ENCODE measurements at places on chromosomes 12 and 14.

GRCh38 chr12:113804961-113805600 lies 161.0 kb downstream of the RBM19 start:
- no peak for DNase-seq

DNA sequence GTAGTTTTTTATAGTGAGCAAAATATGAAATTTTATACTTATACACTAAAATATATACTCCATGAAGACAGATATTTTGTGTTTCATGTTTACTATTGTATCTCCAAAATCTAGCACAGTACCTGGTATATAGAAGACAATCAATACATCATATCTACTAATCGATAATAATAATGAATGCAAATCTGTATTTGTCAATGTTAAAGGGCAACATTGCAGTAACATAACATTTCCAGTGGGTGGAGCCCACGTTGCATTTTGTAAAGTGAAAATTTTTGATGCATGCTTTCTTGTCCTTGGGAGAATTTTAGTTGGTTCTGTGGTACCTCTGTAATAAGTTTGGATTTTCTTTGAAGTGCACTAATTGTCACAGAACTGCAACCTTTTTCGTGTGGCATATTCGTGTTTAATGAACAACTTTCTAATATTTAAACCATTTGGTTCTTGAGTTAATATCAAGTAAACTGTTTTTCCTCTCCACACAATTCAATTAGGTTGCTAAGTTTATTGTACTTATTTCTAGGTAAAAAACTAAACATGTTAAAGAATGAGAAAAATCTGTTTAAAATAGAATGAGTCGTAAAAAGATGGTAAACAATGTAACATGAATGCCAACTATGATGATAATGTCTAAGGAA lies 47.4 kb downstream of the AVPR1A start:
- no peak for DNase-seq

GRCh38 chr12:65574867-65575266 lies 249.4 kb upstream of the HMGA2 start:
- DNase-seq: no peak

GRCh38 chr12:11706509-11707379 lies 57.3 kb downstream of the ETV6 start:
- no peak for DNase-seq

DNA sequence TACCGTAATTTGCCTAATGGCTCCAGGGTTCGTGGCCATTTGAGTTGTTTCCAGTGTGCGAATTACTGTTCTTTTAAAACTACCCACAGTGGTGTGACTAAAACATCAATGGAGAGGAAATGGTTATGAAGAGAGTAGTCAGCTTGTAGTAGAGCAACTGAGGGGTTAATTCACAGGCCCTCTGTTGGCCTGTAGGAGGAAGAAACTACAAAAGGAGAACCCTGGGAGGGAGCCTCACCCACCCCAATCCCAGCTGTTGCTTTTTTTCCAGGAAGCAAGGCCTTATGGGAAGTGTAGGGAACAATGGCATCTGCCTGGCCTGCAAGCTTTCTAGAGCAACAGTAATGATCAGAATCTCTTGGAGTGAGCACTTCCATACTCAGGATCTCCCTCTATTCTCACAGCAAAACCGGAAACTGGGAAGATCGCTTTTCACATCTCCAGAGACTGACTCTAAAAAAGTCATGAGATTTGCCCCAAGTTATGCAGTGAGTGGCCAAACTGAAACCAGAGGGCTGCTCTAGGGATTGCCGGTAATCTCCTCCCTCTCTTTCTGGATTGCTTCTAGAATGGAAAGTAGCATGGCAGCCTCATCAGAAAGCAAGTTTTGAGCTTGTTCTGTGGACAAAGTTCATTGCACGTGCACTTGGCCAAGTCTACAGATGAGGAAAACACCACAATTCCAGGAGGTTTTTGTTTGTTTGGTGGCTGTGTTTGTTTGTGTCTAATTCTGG lies 125.3 kb upstream of the PWP1 start:
- no peak for DNase-seq

- no peak for DNase-seq
These were observed 147.0 kb upstream of the OR4E1 start for GRCh38 chr14:21820631-21821030.

- no peak for DNase-seq
These were observed 86.7 kb downstream of the PTGER2 start for GRCh38 chr14:52400846-52401245.

DNA sequence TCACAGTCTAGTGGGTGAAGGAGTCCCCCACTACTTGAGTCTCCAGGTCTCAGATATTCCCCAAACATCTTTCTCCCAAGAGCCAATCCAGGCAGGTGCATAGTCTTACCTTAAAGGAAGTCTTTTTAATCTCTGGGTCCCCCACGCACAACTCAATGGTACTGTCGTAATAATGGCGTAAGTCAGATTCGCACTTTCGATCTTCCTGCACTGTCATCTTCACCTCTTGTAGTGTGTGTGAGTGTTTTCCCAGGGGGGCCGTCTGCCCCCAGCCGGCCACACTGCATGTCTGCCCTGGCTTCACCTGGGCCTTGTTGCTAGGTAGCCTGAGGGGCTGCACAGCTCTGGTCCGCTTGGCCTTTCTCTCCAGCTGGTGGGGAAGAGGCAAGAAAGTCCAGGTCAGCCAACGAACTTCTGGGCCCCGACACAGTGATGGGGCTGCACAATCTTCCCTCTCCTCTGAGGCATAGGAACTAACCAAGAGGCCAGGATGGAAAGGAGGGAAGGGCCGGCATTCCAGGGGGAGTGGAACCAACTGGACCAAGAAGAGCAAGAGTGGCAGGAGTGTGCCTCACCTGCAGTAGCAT lies 2.1 kb downstream of the GZMB start:
- DNase-seq: no peak

GRCh38 chr12:64028541-64028940 lies 184.0 kb downstream of the SRGAP1 start:
- no peak for DNase-seq

- no peak for DNase-seq
These were observed 873 bp downstream of the PLXNC1 start for GRCh38 chr12:94149119-94149780.

DNA sequence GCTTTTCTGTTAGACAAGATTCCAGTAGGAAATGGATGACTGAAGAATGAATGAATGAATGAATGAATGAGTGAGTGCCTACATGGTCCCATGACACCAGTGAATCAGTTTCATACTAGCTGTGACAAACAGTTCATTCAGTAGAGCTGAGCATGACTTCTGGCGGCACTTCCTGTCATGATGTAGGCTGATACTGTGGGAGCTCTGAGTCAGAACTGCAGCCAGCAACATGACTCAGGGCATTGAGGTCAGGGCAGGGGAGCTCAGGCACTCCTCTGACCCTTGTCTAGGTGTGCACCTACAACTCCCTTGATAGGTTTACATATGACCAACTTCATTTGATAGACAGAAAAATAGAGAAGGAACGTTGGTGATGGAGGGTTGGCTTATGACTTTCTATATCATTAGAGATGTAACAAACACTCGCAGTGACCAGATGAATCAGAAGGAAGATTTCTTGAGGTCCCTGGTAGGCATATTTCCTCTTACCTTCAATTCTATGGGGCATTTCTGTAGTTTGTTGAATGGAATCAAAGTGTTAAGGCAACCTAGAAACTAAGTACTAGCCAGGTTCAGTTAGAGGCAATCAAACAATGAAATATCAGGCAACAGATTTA lies 139.3 kb upstream of the ARHGAP5 start:
- peak; percentile 13 for DNase-seq

DNA sequence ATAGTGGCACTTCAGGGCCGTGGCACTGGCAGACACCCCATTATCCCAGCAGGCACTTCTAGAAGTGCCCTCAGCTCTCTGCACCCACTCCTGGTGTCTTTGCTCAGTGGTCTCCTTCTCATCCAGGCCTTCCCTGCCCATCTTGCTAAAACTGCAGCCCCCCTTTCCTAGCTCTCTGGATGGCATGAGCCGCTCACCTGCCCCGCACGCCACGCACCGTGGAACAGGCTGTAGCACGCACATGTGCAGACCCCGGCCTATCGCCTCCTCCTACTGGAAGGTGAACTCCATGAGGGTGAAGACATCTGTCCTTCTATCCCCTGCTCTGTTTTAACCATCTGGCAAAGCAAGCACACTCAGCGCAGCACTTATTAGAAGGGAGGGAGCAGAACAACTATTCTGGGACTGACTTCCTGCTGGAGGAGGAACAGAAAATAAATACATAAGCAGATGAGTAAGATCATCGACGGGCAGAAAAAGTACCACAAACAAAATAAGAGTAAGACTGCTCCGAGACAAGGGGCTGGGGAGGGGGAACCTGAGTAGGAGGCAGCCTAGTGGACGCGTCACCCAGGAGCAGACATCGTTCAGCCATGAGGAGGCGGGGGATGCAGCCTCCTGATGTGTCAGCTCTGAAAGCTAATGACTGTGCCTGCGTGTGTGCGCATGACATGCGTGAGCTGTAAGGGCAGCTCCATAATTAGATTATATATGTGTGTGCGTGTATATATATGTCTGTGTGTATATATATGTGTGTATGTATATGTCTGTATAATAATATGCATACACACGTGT lies 7.8 kb upstream of the FZD10 start:
- DNase-seq: no peak

DNA sequence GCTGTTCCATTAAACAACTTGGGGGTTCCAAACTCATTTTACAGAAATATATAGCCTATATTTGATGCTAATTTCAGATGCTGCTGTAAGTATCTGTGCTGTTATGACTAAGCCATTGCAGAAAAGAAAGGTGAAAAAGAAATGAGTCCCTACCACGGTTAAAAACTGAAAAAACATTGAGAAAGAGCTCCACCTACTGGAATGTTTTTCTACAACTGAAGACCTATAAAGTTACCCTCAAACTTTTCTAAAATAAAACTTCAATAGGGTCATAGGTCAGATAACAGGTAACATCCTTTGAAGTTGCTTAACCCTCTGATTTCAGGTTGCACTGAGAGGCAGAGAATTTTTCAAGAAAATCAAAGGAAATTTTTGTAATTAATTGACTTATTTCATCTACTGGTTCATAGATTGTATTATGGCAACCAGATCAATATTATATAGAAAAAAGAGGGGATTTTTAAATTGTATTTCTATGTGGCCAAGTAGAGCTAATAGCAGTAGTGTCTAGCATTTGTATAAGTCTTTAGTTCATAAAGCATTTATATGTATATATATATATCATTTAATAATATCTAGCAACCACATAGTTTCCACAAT lies 279.9 kb downstream of the RPS29 start:
- no peak for DNase-seq

GRCh38 chr12:45655743-45656142 lies 73.8 kb upstream of the ARID2 start:
- DNase-seq: no peak

DNA sequence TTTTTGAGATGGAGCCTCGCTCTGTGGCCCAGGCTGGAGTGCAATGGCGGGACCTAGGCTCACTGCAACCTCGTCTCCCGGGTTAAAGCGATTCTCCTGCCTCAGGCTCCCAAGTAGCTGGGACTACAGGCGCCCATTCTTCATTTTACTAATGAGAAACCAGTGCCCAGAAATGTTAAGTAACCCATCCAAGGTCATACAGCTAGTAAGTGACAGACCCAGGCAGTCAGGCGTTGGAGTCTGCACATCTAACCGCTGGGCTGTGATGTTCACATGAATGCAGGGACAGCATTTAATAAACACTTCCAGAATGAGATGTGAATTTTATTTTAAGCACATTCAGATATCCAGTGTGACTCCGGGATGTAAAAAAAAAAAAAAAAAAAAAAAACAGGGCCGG lies 1.3 kb upstream of the TRIP11 start:
- no peak for DNase-seq

DNA sequence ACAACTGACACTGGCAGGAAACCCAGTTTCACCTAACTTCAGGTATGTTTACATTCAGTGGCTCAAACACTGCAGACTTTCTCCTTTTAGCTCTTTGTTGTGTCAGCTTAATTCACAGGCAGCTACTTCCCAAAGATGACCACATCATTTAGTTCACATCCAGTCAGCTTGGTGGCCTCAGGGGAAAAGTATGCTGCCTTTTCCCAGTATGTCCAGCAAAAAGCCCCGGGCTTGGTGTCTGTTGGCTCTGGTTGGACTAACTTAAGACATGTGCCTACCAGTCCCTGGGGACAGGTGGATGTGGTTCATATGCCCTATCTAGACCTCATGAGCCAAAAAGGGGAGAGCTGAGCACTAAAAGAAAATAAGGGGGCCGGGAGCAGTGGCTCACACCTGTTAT lies 56.4 kb downstream of the GOLGA5 start:
- no peak for DNase-seq

DNA sequence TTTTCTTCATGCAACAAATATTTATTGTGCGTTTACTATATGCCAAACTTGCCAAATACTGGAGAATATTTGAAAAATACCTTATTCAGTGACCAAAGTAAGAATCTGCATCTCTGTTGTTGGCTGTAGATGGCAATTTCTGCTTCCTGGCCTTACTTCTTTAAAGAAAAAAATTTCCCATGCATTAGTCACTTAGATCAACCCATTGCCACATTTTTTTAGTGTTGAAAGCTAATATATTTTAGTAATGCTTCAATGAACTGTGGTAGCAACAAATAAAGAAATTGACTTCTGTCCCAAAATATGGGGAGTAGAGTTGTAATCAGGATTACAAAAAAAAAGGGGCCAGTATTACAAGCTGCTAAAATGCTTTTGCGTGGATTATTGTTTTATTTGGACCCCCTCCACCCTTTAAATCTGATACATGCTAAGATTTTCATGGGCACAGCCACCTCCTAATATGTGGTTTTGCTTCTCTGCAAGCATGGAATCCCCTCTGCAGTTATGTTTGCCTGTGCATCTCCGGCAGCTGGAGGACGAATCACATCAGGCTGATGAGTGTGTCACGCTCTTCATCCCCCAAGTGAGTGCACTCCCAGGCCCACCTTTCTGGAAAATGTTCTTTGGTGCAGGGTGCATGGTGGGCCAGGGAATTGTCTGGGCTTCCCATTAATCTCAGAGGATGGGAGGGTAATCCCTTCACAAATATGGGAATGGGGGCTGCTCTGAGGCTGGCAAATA lies 38.1 kb upstream of the PTCSC3 start:
- DNase-seq: no peak

GRCh38 chr12:79657136-79657535 lies 33.6 kb downstream of the PAWR start:
- DNase-seq: no peak

- DNase-seq: no peak
These were observed 32.2 kb downstream of the CYP46A1 start for GRCh38 chr14:99716091-99716849.

DNA sequence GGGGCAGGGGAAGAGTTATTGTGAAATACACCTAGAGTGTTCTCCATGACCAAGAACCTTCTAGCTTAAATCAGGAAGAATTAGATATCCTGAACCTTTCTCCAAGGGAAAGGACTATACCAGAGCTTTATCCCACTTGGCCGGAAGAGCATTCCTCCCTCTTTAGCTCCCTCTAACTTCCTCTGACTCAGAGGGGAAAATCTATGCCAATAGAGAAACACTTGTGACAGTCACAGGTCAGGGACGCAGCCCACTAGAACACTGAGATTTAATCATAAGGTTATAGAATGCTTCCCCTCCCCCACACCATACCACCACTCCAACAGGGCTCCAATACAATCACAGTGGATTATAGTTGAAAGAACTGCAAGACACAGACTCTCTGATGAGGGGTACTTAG lies 55.4 kb upstream of the RFX4 start:
- DNase-seq: no peak

GRCh38 chr12:124809878-124810277 lies 53.8 kb downstream of the SCARB1 start:
- no peak for DNase-seq
